ENCODE measurements at places on chromosomes 12 and 14.

- DNase-seq = no peak
Observed at GRCh38 chr14:73814153-73814552, 37.5 kb upstream of the PTGR2 start.

DNA sequence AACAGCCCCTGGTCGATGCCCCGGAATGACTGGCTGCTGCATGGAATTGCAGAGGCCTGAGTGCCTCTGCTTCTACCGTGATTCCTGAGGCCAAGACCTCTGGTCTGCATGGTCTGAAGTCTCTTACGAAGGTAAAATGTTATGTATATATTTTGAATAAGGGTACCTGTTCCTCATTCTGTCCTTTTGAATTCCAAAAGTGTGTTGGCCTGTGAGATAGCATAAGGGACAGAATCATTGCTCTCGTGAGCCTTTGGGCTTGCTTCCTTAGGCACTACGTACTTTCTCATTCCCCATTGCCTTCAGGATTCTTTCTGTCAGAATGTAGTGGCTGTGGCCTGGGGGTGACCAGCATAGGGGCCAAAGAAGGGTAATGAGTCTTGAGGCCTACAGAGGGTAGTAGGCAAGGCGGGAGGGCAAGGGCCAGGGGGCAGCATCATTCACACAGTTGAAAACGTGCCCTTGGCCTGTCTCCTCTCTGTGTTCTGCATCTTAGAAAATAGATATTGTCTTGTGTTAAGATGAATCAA, 19.5 kb downstream of the TRAF3 start:
- DNase-seq = no peak

DNA sequence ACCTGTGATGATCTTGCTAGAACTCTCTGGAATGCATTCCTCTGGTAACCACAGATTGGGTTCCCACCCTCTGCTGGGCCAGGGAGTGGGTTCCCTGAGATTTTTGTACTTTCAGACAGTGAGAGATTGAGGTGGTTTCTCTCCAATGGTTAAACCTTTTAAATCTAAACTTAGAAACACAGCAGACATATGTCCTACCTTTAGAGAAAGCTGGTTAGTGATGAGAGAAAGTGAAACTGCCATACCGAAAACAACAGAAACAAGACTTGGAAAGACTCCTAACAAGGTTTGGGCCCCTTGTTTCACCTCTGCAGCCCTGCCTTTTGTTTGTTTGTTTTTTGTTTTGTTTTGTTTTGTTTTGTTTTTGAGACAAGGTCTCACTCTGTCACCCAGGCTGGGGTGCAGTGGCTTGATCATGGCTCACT, 9.7 kb upstream of the SGPP1 start:
- DNase-seq = no peak

DNA sequence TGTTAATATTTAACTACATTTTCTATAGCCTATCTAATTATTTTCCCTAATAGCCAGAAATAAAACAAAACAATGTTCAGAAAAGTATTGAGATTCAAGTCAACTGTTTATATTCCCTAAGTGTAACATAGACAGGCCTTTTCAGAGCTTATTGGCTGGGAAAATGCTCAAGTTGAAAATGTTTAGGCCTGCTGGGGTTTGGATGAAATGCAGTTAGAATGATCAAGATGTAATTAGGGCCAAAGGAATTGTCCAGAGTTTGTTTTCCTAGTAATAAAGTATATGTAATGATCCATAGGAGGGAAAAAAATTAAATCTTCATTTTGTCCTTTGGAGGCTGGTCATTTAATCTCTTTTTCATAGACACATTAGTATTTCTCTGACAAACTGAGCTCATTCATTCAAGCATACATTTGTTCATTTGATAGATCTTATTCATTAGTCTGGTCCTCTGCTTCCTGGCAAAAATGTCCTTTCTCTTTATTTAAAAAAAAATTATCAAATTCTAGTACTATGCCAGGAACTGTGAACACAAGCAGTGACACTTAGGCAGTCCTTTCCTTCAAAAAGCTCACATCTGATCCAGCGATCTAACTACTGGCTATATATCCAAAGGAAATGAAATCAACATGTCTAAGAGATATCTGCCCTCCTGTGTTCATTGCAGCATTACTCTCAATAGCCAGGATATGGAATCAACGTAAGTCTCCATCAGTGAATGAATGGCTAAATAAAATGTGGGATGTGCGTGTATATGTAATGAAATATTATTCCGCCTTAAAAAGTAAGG, 40.1 kb upstream of the NEDD1 start:
- DNase-seq = no peak

- DNase-seq = no peak
Observed at GRCh38 chr12:122423258-122424165, 1.0 kb upstream of the CLIP1 start.

DNA sequence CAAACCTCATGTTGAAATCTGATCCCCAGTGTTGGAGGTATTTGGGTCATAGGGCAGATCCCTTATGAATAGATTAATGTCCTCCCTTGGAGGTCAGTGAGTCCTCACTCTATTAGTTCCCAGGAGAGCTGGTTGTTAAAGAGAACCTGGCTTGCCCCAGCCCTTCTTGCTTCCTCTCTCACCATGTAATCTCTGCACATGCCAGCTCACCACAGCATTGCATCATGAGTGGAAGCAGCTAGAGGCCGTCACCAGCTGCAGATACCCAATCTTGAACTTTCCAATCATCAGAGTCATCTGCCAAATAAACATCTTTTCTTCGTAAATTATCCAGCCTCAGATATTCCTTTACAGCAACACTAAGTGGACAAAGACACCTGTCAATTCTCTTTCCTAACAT, 161.8 kb upstream of the IGF1 start:
- DNase-seq = no peak

Data from fibroblast of skin of left quadriceps (primary cell).